ENCODE measurements at places on chromosomes 4 and X.

GRCh38 chr4:113682730-113683537 is 78.6 kb downstream of the CAMK2D start:
- no peak for DNase-seq

DNA sequence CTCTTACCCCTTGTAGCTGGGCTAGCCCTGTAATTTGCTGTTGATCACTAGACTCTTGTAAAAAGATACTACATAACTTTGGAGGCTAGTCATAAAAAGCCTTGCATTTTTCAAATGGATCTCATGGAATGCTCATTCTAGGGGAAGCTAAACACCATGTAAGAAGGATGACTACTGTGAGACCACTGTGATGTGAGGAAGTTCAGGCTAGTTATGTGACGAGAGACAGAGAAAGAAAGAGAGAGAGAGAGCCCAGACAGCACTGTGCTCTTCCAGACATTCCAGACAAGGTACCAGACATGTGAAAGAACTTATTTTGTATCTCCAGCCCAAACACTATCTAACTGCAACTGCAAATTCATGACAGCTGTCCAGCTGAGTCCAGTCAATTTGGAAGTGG is 404.6 kb upstream of the PITX2 start:
- DNase-seq: no peak

DNA sequence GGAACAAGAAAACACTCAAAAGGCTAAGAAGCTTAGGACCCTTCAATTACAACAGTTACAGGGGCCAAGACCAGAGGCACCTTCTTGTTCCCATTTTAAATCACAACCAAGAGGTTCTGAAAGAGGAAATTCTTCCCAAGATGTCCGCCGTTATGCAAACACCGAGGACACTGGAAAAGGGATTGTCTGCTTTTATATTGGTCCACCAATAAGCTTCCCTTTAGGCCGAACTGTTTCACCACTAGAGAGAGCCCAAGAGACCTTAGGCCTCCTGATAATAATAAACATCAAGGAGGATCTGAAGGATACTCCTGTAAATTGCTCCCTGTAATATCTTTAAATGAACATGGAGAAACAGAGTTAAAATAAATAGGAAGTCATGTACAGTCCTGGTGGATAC is 92.6 kb upstream of the NLRP2B start:
- DNase-seq: no peak

- DNase-seq: no peak
Measured at GRCh38 chr4:96092151-96092705, 252.3 kb downstream of the PDHA2 start.

DNA sequence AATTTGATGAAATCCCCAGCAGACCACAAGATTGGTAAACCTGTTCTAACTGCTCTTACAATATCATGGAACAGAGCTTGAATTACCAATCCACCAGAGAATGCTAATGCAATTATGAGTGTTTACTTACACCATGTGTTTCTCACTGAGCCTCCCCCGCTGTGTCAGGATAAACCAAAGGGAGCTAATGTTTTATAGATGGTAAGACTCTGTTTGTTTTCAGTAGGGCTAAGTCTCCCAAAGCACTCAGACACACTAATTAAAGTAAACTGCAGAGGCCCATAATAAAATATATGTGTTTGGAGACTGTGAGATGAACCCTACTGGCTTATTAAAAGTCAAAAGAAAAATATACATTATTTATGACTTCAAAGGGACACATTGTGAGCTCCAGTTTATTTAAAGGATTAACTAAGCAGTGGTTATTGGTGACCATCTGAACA is 261.7 kb upstream of the FAM241A start:
- no peak for DNase-seq

DNA sequence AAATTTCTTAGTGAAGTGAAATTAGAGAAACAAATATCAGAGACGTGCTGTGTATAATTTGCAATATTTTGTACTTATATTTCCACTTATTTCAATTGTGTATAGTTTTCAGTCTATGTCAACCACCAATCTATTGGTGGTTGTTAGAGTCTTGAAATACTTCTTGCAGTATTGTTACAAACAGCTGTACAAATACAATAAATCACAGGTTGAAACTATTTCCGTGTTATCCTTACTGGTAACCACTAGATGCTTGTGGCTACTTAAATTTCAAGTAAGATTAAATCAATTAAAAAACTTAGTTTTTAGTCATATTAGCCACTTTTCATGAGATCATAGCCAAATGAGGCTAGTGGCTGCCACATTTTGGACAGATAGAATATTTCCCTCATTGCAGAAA is 520.5 kb downstream of the GBA3 start:
- no peak for DNase-seq

DNA sequence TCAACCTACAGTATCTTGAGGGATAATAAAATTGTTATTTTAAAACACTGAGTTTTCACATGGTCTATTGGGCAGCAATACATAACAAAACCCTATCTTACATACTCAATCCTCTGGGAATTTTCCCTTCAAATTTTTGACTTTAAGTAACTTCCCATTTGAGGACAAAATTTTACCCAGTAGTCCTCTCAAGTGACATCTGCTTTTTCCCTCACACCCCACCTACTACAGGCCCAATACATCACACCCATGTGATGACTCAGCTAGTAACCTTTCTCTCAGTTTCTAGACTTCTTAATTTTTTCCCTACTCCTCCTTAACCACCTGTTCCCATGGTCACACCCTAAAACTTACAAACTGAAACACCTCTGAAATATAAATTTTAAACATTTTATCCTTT is 12.2 kb upstream of the RAP1GDS1 start:
- DNase-seq: no peak

GRCh38 chr4:26074712-26075430 is 160.9 kb downstream of the SMIM20 start:
- no peak for DNase-seq

- DNase-seq: no peak
Measured at GRCh38 chr4:85426366-85426765, 48.6 kb upstream of the ARHGAP24 start.

DNA sequence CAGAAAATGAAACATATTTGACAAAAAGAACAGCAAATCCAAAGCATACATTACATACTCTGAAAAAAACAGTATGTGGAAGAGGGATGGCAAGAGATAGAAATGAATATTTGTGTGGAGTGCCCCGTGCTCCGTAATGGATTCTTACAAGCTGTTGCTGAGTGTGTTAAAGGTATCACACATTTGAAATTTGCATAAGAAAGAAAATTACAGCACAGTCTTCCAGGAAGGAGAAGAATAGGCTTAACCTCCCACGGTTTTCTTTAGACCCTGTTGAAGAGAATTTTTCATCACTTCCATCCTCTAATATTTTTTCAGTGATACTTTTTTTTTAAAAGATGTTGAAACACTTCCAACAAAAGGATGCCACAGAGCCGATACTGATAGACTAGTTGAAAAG is 1489.4 kb downstream of the RAPGEF2 start:
- no peak for DNase-seq

- no peak for DNase-seq
Measured at GRCh38 chr4:85707611-85708010, 232.7 kb downstream of the ARHGAP24 start.

GRCh38 chr4:63361066-63361465 is 1048.2 kb downstream of the TECRL start:
- no peak for DNase-seq

All from D721Med (cell line).